Right cardiac atrium (tissue), 5 donors: ENCODE measurements at places on chromosomes 5 and 9.

DNA sequence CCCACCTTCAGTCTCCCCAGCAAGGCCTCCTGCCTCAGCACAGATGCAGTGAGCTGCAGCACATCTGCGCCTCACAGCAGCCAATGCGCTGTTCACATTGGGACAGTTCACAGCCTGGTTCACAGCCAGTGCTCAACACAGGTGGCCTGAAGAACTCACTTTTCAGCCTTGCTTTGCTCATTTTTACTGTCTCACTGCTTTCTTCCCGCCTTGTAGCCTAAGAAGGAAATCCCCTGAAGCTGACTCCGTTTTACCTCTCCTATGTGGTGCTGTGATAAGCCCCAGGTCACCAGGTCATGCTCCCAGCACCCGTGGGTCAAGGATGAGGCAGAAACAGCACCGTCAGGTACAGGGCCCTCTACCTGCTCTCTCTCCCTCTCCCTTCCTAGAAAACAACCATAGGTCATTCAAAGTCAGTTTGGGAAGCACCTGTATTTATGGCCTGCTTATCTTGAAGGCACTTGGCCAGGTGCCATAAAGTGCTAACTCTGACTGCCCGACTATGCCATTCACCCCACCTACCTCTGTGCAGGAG lies 1.1 kb downstream of the GCNT4 start:
- no peak for DNase-seq

GRCh38 chr5:145510324-145510723 lies 324.8 kb downstream of the PRELID2 start:
- no peak for DNase-seq

GRCh38 chr9:8384091-8384490 lies 584.5 kb upstream of the DMAC1 start:
- no peak for DNase-seq

DNA sequence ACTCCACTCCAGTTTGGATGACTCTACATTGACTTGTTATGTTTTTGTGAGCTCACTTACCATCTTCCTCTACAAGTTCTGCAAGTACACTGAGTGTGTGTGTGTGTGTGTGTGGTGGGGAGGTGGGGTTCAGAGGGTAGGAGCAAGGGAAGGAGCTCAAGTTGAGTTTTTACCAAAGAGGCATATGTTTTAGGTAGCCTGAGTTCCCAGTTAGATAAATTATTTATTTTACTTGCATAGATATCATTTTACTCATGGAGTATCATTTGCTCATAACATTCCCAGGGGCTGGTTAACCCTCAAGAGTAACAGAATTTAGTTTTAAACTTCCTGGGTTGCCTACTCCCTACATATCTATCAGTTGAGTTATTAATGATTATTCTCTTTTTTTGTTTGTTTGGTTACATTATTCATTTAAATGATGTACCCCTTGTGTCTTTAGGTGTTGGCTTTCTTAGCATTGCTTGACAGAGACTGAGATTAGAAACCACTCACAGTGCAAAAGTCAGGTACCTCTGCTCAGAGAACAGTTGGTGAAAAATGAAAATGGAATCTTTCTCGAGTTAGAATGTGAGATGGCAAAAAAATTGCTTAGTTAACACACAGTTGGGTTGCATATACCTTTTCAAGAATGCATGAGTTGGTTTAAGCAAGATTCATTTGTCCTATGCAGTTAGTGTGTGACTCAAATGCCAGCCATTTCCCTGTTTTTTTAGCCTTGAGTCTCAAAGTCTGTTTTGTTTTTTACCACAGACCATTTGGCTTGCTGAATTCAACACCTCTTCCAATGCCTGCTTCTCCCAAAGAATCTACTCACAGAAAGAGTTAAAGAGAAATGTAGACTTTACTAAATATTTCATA lies 29.2 kb downstream of the TNFSF8 start:
- no peak for DNase-seq

GRCh38 chr5:148427370-148428042 lies 43.7 kb downstream of the FBXO38 start:
- peak; percentile 9 for DNase-seq

GRCh38 chr5:73045623-73046022 lies 74.8 kb upstream of the TMEM171 start:
- no peak for DNase-seq

- no peak for DNase-seq
Observed at GRCh38 chr5:108765647-108766046, 17.9 kb downstream of the FER start.

GRCh38 chr5:124712731-124713305 lies 33.6 kb downstream of the ZNF608 start:
- no peak for DNase-seq

DNA sequence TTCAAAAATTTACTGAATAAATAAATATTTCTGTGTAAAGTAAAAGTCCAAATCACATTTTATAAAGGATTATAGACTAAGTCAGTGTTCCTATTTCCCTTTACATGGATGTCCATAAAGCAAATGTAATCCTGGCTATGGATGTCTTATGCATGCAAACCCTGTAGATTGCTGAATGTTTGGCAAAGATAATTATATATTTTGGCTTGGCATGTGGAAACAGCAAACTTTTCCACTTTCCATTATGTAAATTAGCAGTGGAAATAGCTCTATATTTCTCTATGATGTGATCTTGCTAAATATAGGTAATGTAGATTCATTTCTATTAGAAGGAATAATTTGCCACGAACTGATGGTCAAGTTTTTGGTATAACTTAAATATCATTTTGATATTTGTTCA lies 66.5 kb downstream of the CWC27 start:
- no peak for DNase-seq

DNA sequence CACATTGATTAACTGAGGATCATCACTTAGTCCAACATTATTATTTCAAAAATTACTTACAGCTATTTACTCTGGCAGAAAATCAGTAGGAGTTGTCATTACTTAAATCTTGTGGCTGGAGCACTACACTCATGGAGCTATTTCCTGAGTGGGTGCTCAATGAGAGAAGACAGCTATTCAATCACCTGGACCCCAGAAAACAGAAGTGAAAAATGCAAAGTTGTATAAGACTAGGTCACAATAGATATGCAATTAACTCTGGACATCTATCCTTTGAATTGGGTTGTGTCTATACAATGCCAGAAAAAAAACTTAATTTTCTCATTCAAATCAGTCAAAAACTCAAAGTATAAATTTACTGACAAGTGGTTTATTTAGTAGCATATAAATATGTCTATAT lies 340.9 kb downstream of the EFNA5 start:
- no peak for DNase-seq

- DNase-seq, result no peak
Observed at GRCh38 chr5:68087866-68088265, 127.7 kb upstream of the PIK3R1 start.

- DNase-seq, result no peak
Observed at GRCh38 chr9:69622676-69623075, 49.5 kb downstream of the APBA1 start.

DNA sequence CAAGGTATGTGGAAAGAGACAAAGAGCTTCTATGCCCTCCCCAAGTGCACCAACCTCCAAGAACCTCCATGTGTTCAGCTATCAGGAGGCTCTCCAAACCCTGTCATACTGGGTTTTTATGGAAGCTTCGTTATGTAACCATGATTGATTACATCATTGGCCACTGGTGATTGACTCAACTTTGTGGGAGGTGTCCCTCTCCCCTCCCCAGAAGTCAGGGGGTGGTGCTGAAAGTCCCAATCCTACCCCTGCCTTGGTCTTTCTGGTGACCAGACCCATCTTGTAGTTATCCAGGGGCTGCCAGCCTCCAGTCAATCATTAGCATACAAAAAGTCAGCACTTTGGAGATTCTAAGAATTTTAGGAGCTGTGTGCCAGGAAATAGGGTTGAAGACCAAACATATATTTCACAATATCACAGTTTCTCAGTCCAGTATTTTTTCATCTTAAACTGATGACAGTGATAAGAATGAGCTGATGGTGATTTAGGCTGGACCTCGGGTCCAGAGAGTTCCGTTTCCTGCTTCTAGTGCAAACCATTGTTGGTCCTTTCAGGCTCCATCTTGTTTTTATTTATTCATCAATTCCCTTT lies 27.3 kb upstream of the FANCC start:
- DNase-seq, result no peak

- no peak for DNase-seq
Observed at GRCh38 chr5:66653325-66653724, 57.1 kb downstream of the MAST4 start.

GRCh38 chr9:91245431-91246313 lies 116.0 kb downstream of the AUH start:
- no peak for DNase-seq

GRCh38 chr5:113612060-113612496 lies 98.6 kb downstream of the YTHDC2 start:
- DNase-seq, result no peak

GRCh38 chr5:96909003-96909402 lies 26.9 kb upstream of the LNPEP start:
- DNase-seq, result no peak

DNA sequence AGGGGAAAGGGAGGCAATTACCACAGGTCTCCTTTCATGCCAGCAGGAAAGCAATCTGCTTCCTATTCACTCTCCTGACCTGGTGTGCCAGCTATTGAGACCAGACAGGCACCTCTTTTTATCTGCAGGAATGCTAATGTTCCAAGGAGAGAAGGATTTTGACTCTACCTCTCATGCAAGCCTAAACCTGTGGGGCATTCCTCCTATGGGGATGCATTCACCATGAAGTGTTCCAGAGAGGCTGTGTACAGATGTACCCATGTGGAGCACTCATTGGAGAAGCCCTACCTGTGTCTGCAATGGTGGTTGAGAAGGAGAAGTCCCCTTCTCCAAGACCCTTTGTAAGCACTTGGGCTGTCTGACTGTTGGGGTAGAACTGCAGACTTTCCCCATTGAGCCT lies 45.4 kb upstream of the EDIL3 start:
- no peak for DNase-seq

DNA sequence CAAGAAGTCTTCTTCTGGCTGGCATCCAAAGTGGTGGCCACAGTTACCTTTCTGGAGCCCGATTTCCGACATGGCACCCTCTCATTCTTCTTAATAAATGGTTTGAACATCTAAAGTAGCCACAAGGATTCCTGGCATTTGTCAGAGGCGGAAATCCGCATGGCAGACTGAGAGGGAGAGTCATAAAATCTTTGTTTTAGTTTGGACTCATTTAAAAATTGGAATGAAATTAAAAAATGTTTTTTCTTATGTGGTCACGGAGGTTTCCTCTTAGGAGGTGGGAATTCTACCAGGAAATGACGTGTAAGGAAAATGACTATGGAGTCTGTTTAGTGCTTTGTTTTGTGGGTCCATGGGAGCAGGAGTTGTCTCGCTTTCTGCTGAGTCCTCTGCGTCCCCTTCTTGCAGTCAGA lies 133.0 kb upstream of the PTCH1 start:
- no peak for DNase-seq

DNA sequence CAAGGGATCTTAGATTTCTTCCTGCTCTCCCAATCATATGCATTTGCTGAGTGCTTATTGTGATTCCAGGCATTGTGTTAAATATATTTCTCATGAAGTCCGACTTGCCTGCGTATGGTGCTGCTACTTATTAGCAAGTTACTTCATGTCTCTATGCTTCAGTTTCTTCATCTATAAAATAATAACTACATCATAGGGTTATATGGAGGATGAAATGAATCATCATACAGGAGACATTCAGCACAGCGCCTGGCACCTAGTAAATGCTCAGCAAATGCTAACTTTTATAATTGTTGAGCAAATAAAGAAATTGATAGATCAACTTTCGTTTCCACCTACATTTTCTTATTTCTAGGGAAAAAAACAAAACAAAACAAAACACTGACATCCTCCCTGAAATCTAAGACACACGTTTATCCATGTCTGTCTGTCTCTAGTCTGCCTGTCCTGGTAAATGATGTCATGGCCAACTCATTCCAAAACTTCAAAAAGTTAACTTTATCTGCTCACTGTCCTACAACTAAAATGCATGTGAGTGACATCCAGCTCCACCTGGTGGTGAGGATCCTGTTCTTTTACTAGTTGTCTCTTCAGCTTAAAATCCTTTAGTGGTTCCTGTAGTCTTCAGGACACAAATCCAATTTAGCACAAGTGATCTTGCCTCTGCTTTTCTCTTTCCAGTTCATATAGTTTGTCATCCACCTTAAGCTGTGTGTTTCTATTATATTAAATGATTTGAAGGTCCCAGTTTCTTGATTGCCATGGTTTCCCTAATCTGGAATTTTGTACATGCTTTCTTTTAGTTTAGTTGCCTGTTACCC lies 27.7 kb downstream of the PPP3R2 start:
- no peak for DNase-seq

DNA sequence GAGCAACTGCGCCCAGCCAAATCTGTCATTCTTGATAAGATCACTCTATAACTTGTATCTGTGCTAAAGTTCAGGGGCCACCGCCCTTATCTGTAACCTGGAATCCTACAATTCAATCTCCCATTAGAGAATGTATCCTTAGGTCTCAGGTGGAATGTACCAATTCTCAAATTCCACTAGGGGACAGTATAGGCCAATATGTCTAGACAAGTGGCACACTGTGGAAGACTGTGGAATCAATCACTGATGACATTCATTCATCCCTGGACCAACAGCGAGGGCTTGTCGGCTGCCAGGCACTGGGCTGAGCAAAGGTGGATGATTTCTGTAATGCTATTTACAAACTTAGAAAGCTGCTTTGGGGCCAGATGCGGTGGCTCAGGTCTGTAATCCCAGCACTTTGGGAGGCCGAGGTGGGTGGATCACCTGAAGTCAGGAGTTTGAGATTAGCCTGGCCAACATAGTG lies 28.7 kb upstream of the MEGF9 start:
- no peak for DNase-seq

DNA sequence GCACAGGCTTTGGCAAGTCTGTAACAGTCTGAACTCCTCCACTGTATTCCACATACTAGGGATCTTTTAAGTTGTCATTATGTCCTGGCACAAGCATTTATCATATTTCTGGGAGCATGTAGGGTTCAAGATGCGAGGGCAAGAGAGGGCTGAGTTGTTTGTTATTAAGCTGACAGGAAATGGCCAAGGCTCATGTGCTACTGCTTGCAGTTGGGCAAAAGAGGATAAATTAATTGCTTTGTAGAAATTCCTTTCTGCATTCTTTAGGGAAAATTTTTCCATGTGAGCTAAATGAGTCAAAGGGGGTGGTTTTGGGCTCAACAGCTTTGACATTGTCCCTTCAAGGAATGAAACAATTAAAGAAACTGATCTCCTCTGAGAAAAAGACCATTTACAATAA lies 35.4 kb downstream of the DOCK8 start:
- DNase-seq, result no peak

DNA sequence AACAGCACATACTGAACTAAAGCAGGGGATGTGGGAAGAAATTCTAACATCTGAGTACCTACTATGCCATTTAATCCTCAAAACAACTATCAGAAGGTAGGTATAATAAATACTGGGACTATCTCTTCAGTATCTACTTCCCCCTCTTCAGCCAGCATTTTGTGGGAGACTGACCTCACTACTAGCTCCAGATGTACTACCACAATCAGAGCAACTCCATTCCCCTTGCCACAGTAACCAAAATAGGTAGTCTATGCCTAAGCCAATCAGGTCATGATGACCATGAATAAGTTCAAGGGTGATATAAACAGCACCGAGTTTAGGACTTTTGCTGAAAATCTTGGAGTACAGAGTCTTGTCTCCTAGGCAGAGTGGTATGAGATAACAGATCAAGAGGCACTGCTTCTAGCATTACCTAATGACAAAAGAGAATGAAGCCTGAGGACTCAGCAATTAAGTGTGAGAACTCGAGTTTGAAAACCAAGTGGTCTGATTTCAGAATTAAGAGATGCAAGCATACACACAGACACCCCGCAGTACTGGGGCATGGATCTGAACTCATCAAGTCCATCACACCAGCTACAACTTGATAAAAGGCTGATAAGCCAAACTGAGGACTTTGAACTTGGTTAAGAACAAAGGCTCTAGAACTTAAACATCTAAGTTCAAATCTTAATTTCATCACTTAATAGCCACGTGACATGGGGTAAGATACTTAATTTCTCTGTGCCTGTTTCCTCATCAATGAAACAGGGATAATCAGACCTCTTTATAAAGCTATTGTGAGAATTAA lies 9.7 kb downstream of the FNIP1 start:
- DNase-seq, result no peak
